ENCODE measurements at places on chromosomes 5 and 9.

GRCh38 chr9:93456504-93456903 lies 3.1 kb upstream of the FAM120AOS start:
- DNase-seq, result no peak

GRCh38 chr5:157273131-157273556 lies 7.2 kb downstream of the CYFIP2 start:
- no peak for DNase-seq

GRCh38 chr5:6056280-6056679 lies 322.1 kb downstream of the MED10 start:
- no peak for DNase-seq

DNA sequence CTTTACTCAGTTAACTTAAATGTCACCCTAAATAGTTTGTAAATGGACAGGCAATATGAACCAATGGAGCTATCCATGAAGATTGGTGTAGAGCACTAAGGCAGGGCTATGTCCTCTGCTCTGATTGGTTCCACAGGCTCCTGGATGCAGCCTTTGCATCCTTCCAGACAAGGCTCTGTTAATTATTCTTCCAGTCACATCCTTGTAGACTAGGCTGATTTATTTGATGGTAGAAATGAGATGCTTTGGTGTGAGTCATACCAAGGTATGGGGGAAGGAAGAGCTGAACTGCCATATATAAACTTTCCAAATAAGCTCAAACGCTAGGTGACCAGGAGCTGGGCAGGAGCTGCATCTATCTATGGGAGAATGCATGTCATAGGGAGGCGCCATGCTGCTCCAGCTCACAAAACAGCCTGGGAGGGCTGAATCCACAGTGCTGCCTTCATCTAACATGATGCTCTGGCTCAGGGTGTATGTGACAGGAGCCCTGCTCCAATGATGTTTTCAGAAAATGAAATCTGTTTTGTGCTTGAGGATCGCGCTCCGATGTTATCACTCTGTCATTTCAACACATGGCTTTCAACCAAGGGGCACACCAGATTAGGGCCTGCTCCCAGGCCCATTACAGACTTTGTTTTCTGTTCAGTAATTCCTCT lies 818.0 kb upstream of the ZNF608 start:
- no peak for DNase-seq

- DNase-seq, result no peak
These were observed 29.7 kb upstream of the F2RL2 start for GRCh38 chr5:76652809-76653414.

Measured in cerebellar nuclear complex (tissue), 1 donor.